Adipocyte (in vitro differentiated cells): ENCODE measurements at places on chromosomes 11 and 22.
A peak's percentile ranks its signal among the peaks of the same experiment; 100 is the strongest.

DNA sequence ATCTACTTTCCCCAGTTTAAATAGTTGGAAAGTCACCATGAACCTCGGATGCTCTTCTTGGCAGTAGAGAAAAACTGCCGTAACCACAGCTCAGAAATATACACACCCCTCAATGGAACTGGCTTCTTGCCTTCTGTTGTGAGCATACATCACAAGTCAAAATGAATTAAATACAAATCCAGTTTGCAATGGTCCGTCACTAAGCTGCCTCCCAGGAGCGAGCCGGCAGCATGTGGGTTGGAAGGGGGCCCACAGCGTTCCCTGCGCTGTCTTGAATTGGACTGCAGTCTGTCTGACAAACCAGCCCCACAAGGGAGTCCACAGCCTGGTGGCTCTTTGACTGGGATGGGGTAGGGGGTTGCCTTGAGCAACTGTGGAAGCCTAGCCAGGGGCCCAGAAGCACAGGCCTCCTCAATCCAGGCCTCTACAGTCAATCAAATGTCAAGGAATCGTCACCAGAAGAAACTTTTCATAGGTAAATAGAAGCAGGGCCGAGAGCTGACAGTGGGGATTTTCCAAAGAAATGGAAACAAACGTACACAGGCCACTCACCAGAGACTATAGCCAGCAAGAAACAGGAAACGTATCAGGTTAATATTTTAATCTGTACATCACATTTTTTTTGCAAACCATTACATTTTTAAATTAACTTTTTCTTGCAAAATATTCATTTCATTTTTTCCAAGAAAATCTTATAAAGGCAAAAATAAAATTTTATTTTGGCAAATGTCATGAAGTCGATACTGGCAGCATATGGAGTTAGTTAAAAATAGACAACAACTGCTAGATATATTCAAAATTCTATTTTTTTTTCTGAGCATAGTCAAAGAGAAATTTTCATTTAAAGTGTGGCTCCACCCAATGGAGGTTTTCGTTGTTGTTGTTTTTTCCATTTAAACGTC is 38.5 kb downstream of the C11orf58 start:
- peak; percentile 89 for DNase-seq

DNA sequence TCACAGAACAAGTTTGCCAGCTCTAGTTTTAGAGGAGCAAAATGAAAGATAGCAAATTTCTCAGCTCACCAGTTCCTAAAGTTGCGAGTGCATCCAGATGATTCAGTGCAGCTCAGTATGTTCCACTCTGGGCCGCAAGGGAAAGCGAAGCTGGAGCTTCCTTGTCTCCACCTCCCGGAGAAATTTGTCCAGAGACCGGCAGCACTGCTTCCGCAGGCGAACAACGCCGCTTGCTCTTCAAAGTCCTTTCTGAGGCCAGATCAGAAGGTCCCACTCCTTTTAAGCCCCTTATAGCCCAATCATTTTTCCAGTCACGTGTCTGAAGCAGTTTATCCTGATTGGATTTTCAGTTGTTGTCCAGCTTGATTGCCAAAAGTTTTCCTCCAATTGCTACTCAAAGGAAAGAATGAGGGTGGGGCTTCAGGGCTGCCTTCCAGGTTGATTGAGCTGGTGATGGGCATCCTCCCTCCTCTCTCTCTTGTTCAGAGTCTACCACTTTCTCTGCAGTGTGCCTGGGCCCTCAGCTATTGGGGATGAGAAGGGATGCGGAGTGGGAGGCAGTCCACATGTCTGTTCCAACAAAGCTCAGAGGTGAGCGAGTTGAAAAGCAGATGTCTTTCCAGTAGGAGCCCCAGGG is at the start of gene ZNF280A:
Gene ZNF280A (minus strand): TSS at position 251 of the 637 bp plus-strand sequence. CDS start 4,640 bp downstream, outside the sequence.
- no peak for DNase-seq

DNA sequence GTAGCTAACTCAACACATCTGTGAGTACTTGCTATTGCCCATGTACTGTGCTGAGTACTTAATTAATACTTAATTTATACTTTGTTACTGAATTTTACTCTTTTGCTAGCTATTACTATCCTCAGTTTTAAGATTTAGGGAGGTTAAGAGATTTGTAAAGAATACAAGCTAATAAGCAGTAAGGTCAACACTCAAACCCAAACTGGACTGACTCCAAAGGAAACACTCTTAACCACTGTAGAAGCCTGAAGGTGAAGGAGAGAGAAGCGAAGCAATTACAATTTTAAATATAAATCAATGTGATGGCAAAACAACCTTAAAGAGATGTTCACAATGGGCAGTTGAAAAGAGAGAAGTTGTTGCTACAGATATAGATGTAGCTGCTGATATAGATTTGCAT is 204.5 kb downstream of the GUCY1A2 start:
- no peak for DNase-seq

DNA sequence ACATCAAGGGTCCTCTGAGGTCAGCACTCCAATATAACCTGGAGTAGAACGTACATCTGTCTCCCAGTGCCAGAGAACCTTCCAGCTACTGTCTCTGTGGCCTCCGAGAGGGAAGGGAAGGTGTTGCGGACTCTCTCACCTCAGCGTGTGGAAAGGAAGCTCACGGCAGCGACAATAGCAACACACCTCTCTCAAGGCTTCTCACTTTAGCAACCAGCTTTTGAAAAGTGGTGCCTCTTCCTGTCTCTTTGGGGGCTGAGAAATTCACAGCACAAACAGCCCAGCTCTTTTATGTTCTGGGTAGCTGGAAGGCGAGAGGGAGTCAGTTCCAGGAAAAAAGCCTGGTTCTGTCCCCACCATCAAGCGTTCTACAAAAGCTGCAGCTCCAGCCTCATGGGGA is 156.9 kb upstream of the TBCEL start:
- DNase-seq = no peak

DNA sequence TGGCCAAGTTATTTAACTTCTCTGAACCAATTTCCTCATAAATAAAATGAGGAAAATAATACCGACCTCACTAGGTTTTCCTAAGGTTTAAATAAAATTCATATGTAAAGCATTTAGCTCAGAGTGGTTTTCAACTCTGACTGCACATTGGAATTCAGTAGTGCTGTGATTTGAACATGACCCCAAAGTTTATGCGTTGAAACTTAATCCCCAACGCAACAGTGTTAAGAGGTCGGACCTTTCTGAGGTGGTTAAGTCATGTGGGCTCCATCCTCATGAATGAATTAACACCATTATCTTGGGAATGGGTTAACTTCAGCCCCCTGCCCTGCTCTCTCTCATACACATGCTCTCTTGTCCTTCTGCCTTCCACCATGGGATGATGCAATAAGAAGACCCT is 322.2 kb downstream of the AASDHPPT start:
- DNase-seq = no peak

GRCh38 chr11:28726432-28726831 is 618.2 kb downstream of the METTL15 start:
- DNase-seq = no peak

DNA sequence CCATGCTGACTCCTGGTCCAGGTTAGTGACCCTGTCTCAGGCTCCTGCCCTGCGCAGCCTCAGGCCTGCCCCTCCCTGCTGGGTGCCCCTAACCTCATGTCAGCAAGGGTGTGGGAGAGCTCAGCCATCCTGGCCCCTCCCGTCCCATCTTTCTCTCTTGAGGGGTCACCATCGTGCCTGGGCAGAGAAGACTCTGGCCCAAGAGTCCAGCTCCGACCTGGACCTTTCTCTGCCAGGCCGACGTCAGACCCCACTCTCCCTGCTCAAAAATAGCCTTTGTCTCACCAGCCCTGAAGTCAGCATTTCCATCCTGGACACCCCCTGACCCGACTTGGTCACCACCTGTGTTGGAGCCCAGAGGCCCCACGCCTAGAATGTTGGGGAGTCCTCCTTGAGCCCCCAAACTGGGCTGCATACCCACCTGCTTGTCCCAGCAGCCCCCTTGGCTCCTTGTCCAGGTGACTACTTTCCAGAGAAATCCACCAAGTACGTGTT is 4.9 kb downstream of the SCGB1C1 start:
- no peak for DNase-seq

- DNase-seq = no peak
These were observed 9.6 kb downstream of the SERPINH1 start for GRCh38 chr11:75571625-75572024.

DNA sequence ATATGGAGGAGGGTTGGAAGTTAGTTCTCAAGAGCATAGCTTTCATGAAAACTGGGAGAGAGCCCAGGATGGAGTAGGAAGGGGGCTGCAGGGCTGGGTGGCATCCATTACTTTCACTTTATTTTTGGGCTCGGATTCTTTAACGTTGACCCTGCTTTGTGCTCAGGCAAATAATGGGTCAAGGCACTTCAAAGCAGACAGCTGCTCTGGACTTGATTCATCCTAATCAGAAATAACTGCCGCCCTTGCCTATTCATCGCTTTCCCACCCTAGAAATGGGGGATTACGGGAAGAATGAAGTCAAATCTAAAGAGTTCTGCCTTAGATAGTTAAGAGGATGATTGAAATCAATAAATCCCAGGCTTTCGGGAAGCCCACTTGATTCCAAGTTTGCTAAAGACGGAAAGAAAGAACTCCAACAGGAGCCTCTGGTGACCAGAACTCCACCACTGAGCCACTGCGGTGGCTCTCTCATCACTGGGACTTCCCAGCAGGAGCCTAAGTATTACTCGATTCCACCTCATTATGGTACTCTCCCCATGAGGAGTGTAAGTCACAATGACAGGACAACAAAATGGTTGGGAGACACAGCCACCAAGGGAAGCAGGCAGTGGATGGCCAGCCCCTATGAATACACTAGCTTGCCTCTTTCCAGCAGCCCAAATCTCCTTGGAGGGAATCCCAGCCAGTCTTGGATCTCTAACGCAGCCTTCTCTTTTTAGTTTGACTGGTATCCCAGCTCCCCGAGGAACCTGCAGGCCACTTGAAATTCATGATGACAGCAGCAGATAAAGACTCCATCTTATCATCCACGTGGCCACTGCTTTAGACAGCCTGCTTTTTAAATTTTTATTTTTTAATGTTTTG is 815.5 kb downstream of the NTM start:
- no peak for DNase-seq

DNA sequence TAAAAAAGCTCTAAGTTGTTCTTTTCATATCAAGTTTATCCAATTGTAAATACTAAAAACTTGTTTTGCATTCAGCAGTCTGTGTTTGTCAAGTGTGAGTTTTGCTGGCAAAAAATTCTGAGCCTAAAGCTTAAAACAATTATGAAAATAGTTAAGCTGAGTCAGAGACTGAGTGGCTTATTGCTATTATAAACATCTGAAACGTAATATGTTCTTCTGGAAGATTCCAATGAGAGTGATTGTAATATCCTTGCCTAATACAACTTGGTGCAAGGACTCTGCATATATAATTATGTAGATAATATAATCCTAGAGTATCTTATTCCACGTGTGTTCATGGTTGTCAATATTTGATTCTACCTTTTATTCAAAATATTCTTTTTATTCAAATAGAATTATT is 14.1 kb upstream of the NUP50 start:
- peak; percentile 70 for DNase-seq

DNA sequence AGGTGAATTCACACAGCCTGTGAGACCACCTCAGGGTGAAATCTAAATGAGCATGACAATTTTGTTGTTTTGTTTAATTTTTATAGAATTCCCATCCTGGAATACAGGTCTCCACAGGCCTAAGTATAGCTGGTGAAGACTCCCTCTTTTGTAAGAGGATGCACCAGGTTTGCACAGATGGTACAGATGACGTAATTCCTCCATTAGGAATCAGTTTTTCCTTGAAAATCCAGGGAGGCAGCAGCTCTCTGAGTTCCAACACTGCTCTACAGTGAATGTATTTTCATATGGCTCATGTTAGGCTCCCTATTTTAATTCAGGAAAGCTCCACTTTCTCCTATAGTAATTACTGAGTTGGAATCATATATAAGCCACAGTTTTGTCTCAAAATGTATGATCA is 47.2 kb downstream of the USP28 start:
- no peak for DNase-seq

DNA sequence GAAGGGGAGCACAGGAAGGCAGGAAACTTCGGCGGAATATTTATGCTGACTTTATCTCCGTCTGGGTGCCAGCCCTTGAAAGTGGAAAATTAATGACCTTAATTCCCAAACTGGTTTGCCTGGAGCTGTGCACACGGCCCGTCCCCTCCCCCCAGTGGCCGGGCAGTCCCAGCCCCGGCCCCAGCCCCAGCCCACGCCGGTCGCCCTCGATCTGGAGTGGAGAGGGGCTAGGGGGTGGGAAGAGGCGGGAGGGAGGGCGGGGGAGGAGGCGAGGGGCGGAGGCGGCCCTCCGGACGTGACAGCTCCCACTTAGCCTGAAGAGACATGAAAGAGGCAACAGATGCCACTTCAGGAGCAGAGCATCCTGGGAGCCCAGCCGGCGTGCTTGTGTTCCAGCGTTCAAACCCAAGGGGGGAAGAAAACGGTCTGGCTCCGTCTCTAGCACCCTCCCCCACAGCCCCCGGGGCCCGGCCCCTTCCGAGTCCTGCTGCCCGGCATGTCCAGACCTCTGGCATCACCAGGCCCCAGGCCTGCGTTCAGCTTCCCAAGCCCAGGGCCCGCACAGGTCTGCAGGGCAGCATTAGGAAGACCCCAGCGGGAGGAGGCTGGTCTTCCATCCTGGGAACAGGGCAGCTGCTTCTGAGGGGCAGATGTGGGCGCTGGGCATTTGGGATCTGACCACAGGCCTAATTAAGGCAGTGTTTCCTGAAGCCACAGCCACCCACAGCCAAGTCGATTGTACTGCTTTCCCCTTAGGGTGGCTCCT is 20.0 kb upstream of the LMO1 start:
- DNase-seq = no peak

GRCh38 chr11:19428206-19429002 is 187.7 kb upstream of the E2F8 start:
- no peak for DNase-seq

GRCh38 chr11:22792497-22792896 is 37.1 kb downstream of the SVIP start:
- peak; percentile 39 for DNase-seq

DNA sequence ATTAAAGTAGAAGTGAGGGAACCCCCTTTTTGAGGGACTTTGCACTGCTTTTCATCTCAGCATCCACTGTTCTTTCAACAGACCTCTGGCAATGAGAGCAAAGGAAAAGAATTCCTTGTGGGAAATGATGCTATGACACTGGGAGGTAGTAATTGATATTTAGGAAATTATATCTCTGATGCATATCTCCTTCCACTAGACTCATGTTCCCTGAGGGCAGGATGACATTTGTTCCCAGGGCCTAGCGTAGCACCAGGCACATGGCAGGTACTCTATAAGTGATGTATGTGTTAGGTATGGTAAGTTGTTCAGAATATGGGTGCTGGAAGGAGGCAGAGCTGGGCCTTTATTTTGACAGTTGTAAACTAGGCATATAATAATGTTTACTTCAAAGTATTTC is 142.9 kb downstream of the CCDC81 start:
- DNase-seq = no peak

- DNase-seq = no peak
These were observed 2.5 kb downstream of the KRTAP5-4 start for GRCh38 chr11:1619449-1619848.

- no peak for DNase-seq
These were observed 26.5 kb upstream of the WNT7B start for GRCh38 chr22:46003271-46004091.
